ENCODE measurements at places on chromosomes 6 and 20.

DNA sequence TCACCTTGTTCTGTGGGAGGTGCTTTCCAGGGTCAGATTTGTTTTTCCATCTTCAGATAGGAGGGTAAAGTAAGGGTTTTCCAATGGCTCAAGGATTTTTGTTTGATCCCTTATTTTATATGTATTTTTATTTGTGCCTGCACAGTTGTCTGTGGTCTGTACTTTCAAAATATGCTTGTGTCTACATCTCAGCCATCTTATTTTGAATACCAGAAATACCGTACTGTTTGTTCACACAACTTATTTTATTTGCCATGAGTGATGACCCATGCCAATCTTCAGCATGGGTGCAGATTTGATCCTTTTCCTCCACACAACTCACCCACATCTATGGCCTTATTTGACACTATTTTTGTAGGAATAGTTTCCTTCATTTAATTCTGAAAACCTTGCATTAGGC lies 72.2 kb upstream of the PTCHD4 start:
- no peak for DNase-seq

DNA sequence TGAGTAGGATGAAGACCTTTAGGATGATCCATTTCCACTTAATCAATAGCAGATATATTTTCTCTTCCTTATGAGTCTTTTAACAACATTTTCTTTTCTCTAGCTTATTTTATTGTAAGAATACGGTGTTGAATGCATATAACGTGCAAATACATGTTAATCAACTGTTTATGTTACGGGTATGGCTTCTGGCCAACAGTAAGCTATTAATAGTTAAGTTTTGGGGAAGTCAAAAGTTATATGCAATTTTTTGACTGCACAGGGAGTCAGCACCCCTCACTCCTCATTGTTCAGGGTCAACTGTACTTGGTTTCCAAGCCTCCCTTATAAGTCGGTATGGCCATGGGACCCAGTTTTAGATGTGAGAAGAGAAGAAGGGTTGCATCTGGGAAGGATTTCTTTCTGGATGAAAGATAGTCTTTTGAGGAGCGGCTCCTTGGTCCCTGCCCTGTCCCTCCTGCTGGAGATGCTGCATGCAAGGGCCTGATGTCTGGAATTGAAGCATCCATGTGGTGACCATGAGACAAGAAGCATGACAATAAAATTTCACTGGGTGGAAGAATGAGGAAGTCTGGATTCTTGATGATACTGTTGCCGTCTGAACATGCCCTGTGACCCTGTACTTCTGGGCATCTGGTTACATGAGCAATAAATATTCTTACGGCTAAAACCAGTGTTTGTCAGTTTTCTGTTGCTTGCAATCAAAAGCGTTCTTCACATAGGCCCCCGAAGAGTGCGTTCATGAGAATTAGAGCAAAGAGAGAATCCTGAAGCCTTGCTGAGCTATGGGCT lies 194.7 kb upstream of the PMEPA1 start:
- no peak for DNase-seq

- DNase-seq = no peak
Observed at GRCh38 chr20:17446171-17446570, 85.0 kb downstream of the BFSP1 start.

DNA sequence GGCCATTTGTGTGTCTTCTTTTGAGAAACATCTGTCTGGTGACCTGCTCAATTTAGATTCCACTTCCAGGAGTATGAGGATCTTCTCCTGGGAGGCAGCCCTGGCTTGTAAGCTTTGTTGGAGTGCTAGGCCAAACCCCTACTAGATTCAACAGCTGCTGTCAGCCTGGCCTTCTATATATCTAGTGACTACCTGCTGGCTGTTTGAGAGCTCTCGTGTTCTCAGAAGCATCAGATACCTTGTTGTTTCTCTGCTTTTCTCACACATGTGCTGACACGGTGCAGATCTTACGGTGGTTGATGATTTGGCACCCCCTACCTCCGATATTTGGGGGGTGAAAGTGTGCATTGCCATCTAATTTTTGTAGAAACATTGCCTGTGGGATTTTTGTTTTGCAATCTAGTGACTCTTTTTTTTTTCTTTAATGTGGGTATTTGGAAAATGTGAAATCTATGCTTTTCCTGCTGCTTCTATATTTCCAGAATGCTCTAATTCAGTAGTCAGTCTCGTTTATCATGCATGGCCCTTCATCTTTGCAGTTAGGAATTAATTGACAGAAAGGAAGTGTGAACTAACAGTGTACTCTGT lies 4.7 kb downstream of the CCN2 start:
- DNase-seq = peak; percentile 58

- DNase-seq = no peak
Observed at GRCh38 chr6:138400326-138400725, 3.7 kb upstream of the HEBP2 start.

GRCh38 chr6:108947114-108947854 lies 99.1 kb downstream of the ARMC2 start:
- DNase-seq = peak; percentile 81

- DNase-seq = no peak
Observed at GRCh38 chr6:149267072-149267471, 50.4 kb upstream of the TAB2 start.

DNA sequence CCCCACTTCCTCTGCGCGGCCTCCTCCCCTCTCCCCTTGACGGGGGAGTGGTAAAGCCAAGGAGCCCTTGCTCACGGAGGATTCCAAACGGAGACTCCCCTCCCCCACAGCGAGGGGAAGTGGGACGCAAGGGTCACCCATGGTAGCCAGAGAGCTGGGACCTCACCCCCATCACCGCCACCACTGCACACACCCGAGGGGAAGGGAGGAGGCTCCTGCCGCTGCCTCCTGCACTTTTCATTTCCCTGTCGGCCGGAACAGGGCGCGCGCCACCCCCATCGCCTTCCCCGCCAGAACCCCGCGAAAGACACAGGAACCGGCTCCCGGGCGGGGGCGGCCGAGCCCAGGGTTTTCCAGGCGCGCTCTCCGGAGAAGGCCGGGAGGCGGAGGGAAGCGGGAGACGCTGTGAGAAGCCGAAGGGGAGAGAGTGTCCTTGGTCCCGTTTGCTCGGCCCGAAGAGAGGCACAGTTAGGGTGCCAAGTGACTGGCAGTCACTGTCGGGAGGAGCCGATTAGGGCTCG lies 789 bp downstream of the CCND3 start:
- DNase-seq = no peak

DNA sequence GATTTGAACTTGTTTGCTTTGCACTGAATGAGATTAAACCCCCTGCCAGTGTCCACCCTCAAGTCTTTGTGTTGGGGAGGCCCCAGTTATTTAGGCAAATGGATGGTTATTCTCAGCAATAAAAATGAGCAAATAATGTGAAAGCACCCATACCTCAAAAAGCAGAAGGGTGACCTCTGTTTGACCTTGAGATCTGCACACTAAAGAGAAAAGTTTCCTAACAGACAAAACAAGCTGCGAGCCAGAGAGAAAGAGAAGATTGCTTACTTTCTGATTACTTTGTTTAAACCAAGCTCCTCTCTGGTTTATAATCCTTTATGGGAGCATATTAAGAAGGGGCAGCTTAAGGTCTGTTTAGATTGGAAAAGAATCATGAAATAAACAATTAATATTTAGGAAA lies 30.4 kb upstream of the TRERF1 start:
- no peak for DNase-seq

DNA sequence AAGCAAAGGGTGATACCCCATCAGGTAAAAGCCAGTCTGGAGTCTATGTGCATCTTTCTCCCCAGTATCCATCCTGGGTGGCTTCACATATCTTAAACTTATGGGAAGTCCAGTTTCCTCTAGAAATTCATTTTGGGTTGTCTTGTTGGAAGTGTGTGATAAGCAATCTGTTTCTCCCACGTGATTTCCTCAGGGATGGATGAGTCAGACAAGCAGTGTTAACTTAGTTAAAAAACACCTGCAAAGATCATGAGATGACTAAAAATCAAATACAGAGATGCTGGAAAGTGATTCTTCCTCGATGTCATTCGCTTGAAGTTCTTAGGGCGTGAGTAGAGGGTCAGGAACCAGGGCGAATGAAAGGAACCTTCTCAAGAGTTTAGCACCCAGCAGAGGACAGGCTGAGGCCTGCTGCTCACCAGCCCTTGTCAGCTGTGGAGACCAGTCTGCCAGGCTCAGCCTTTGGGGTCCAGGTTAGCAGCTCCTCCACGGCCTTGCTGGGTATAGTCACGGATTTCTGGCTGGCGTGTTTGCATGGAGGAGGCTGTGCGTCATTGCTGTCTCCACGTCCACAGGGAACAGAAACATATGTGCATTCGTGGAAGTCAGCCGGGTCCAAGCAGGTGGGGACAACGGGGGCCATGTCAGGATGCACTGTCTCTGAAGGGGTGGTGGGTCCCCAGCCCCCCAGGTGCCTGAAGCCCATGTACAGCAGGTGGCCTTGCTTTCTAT lies 2.8 kb upstream of the PNPLA1 start:
- DNase-seq = no peak

DNA sequence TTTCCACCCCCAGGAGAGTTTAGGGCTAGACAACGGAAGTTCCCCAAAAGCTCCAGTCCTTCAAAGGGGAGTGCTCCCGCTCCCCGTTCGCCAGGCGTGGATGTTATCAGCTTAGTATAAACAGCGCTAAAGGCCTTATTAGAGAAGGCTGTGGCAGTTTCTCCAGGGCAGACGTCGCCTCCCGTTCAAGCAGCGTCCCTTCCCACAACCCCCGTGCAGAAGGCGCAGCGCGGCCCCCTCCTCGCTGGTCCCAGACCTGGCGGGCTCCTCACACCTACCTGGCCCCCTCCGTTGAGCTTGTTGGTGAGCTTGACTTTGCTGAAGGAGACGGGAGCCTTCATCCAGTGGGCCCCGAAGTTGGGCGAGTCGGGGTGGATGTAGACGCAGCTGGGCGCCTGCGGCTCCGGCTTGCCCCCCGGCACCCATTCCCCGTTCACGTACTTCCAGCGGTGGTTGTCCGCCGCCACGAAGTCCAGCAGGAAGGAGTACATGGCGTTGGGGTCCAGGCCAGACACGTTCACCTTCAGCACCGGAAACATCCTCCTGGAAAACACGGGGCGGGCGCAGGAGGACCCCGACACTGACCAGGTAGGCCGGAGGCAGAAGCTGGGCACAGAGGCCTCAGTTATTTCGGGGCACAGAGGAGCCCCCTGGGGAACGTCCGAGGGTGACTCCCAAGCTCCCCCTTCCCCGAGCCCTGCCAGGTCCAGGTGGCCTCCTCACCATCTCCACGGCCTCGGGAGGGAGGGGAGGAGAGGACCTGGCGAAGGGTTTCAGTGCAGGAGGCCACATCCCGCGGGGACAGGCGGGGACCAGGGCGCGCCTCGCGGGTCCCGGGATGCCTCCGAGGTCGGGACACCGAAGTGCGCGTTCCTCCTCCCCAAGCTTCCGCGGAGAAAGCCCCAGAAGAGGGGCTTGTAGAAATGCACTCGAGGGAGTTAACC lies 1.1 kb downstream of the TBXT start:
- no peak for DNase-seq

- no peak for DNase-seq
Observed at GRCh38 chr6:169866668-169867521, 115.5 kb downstream of the ERMARD start.

DNA sequence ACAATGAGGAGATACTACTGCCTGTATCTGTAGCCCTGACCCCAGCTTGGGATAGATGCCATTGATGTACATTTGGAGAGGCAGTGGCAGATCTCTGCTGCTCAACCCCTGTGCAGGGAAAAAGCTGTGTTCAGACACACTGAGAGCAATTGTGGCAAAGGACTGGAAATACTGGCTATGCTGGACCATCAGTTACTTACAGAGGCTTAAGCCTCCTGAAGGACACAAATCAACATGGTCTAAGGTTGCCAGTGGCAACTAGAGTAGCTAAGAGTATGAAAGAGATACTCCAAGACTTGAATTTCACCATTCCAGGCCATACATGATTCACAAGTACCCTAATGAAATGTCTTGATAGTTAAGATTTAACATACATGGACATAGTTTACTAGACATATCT lies 32.4 kb upstream of the ENPP4 start:
- DNase-seq = no peak

DNA sequence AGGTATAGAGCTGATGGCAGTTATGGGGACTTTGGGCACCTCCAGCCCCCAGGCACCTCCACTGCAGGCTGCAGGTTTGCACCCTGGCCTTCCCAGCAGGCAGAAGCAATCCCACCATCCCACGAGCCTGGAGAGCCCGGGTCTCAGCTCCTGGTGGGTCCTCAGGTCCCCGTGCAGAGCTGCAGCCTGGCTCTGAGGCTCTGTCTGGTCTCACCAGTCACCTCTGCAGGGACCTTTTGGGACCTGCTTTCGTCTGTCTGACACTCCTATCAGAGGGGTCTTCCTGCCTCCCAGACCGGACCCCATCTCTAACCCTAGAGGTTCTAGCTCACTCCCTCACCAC lies 41.9 kb downstream of the FGD2 start:
- no peak for DNase-seq

DNA sequence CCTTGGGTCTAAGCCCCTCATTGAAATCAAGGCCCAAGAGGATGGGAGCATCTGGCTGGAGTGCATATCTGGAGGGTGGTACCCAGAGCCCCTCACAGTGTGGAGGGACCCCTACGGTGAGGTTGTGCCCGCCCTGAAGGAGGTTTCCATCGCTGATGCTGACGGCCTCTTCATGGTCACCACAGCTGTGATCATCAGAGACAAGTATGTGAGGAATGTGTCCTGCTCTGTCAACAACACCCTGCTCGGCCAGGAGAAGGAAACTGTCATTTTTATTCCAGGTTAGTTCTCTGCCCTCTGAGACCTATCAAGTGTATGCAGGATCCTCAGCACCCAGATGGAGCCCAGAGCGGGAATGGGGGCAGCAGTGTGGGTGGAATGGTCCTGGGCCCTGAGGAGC lies 5.1 kb downstream of the BTN2A2 start:
- no peak for DNase-seq

DNA sequence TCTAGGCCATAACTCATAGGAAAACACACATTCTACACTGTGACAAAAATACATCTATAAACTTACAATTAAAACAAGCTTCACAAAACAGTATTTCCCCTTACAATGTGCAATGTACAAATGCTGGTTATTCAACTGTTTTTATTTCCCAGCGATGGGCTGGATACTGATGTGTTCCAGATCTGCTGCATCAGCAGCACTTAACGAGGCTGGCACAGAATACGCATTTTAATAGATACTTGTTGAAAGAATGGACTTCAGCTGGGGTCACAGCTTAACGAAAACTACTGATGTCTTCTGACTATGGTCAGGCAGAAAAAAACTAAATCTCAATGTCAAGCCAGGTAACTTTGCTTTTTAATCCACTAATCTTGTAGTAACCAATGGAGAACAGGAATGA lies 70.9 kb downstream of the B4GALT5 start:
- DNase-seq = no peak

DNA sequence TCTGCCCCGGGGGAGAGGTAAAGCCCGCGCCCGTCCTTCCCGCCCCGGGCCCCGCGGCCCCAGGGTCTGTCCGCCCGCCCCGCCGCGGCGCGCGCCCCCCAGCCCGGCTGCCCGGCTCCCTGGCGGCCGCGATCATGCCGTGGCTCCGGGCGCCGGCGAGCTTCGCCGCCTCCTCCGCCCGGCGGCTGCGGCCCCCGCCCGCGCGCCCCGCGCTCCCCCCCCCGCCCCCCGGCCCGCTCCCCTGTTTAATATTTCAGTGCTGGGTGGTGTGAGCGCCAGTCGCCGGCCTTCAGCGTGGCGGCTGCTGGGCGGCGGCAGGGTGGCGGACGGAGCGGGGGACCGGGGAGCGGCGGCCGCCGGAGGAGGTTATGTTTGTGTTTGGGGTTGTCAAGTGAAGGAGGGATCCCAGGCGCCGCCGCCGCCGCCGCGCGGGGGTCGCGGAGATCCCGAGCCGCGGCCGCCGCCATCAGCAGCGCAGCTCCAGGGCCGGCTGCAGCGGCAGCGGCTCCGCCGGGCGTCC lies at the start of gene HIVEP1:
HIVEP1 (plus strand) TSS at position 275 of the 520 bp plus-strand sequence. CDS start 3,317 bp downstream, outside the sequence.
- no peak for DNase-seq

GRCh38 chr6:35470663-35471120 lies 2.5 kb downstream of the RPL10A start:
- DNase-seq = no peak

- DNase-seq = no peak
Observed at GRCh38 chr6:129264480-129265045, 381.6 kb downstream of the LAMA2 start.
